NCI-H187 (cell line): ENCODE measurements at places on chromosomes 5 and 9.

GRCh38 chr5:61805101-61805500 is 473.0 kb downstream of the ZSWIM6 start:
- DNase-seq = no peak

GRCh38 chr9:135906291-135907005 is 898 bp downstream of the CAMSAP1 start:
- DNase-seq = no peak

DNA sequence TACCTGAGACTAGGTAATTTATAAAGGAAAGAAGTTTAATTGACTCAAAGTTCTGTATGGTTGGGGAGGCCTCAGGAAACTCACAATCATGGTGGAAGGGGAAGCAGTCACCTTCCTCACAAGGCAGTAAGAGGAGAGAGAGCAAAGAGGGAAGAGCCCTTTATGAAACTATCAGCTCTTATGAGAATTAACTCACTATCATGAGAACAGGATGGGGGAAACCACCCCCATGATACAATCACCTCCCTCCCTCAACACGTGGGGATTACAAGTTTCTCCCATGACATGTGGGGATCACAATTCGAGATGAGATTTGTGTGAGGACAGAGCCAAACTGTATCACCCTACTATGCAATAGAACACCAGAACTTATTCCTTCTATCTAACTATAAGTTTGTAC is 27.9 kb downstream of the CD274 start:
- no peak for DNase-seq

DNA sequence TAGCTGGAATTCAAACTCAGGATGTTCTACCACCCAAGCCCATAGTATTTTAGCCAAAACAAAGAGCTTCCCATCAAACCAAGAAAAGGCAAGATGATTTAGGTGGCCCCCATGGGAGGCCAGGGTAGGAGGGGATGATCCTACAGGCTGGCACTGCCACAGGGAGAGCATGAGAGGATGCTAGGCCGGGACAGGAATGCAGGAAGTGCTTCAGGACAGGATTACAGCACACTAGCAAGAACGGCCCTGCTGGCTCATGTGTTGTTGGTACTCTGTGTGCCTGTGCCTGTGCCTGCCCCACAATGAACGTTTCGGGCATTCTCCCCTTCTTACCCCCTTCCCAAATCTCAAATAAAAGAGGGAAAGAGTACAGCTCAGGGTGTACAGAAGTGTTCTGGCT is 110.7 kb upstream of the TRIM32 start:
- DNase-seq = no peak

DNA sequence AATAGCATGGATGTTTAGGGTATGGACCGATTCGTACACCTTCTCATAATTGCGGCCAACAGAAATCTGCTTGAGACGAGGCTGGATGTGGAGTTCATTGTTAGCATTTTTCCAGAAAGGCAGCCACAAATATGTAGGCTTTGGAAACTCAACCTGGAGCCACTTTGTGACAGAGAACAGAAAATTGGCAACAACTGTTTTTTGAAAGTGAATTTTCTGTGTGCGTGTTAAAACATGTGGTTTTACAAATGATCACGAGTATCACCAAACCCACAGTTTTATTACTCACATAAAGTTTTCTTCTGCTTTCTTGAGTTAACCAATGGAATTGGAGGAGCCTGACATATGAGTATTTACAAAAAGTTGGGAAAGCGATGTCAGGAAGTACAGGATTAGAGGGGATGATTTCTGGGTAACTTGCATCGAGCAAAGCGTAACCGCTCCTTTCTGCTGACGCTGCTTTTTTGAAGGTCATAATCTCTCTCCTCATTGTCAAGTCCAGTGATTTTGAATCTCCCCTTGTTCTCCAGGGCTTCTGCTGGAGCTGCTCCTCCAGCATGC is 138.5 kb upstream of the TAF11L2 start:
- no peak for DNase-seq

- DNase-seq = no peak
These were observed 370.2 kb upstream of the BRINP1 start for GRCh38 chr9:119739476-119739875.

DNA sequence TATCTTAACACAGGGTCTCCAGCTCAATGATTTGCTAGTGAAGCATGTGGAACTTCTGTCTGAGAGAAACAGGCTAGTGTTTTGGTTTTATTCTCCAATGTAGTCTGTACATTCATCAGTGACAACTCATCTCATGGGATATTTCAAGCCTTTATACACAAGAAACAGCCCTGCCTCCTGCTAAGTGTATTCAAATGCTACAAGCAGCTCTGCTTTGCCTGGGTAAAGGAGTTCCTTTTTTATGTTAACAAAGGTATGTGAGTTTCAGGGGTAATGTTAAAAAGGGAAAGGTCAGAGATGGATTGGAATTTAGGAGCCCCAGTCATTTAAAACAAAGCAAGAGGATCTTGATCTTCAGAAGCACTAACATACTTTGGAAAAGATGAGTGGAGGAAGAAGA is 498.7 kb downstream of the ISL1 start:
- no peak for DNase-seq

DNA sequence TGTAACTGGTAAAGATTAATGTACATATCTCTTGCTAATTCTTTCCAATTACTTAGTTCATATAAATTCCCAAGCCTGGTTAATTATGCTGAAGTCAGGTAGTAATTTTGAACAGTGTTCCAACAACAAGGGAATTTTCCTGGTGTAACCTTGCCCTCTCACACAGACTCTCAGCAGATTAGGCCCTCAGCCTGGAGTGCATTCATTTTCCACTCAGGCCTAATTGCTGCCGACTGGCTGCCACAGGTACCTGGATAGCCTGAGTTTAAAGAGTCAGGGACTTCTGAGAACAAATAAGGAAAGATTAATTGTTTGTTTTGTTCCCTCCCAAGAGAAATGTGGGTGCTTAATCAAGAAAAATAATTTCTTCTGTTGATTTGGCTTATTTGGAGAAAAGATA is 71.4 kb downstream of the PPIC start:
- DNase-seq = no peak

- no peak for DNase-seq
These were observed 74.1 kb downstream of the CSF2 start for GRCh38 chr5:132147663-132148062.

GRCh38 chr5:1241509-1242080 is 16.4 kb downstream of the SLC6A18 start:
- DNase-seq = no peak

DNA sequence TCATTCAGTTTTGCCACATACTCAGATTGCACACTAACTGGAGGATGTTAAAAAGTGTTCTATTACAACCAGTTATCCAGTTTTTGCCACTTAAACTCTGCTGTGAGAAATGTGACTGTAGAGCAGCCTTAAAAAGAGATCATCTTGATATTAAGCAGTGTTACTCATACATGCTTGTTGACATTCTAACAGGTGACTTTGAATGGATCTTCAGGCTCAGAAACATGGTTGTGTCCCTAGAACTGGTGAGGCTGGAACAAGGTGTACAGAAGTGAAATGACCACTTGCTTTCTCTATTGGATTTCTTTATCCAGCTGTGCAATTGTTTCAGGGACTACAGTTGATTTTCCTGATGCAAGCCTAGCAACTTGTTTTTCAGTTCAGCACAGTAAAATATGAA is 166.1 kb upstream of the CCDC152 start:
- DNase-seq = no peak

DNA sequence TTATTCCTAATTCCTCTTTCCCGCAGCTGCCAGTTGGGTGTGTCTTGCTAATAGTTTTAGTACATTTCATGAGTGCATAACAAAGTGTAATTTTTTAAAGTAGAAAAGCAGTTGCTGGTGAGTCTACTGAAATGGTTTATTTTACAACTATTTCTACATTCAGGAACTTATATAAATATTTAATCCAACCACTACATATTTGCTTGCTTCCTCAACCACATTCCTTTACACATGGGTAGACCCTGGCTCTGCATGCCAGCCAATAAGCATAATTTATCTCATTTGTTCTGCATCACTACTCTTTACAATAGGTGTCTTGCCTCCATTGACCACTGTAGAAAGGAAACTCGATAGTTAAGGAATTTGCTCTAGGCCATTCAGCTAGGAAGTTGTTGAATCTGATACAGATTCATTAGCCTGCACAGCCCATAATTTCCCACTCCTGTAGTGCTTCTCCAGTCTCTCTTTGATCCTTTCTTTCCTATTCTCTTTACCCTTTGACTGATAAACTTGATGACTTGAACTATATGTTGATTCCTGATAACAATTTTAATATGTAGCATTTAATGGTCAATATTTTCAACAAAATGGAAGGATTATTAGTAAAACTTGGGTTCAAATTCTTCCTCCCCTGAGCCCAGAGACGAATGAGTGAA is 342.5 kb upstream of the ACTBL2 start:
- no peak for DNase-seq

DNA sequence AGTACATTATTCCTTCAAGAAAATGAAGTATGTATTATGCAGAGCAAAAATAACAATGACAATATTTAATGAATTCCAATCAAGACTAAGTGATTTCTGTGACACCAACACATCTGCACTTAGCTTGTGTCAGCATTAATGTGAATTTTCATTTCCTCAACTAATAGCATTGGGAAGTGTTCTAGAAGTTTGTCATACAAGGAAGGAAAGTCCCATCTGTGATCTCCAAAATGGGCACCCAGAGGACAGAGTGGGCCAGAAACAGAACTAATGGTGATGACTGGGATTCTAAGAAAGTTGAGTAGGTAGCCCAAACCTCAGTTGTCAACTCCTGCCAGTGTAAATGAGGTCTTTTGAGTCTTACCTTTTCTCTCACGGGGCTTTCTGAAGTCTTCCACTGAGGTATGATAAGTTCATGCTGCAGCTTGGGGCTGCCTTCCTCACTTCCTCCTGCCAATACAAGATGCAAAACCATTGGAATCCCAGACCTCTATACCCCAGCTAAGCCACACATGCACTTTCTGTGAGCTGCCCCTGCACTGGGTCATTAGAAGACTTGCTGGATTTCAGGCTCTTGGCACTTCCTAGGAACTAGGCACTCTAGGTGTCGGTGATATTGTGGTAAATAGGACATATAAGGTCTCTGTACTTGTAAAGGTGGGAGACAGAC is 4.9 kb downstream of the ADAM19 start:
- DNase-seq = no peak

DNA sequence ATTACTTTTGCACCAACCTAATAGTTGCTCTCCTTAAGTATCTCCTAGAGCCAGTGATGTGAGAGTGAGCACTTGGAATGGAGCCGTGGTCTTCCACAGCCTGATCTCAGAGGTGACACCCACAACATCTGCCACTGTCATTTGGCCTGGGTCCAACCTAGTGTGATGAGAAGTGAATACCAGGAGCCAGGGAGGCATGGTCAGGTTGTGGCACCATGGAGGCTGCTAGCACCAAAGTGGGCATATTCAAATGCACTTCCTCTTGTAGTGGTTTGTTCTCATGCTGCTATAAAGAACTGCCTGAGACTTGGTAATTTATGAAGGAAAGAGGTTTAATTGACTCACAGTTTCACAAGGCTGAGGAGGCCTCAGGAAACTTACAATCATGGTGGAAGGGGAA is 22.6 kb upstream of the CEP72 start:
- DNase-seq = no peak

DNA sequence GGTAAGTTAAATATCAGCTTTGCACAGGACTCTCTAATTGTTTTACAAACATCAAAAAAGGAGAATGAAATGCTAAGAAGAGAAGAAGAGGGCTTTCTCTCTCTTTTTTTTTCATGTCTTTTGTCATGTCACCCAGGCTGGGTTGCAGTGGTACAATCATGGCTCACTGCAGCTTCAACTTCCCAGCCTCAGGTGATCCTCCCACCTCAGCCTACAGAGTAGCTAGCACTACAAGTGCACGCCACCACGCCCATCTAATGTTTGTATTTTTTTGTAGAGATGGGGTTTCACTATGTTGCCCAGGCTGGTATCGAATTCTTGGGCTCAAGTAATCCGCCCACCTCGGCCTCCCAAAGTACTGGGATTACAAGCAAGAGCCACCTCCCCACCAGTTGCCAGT is 18.6 kb downstream of the SERINC5 start:
- no peak for DNase-seq

- DNase-seq = no peak
These were observed 27.6 kb upstream of the DUSP1 start for GRCh38 chr5:172798422-172799215.

DNA sequence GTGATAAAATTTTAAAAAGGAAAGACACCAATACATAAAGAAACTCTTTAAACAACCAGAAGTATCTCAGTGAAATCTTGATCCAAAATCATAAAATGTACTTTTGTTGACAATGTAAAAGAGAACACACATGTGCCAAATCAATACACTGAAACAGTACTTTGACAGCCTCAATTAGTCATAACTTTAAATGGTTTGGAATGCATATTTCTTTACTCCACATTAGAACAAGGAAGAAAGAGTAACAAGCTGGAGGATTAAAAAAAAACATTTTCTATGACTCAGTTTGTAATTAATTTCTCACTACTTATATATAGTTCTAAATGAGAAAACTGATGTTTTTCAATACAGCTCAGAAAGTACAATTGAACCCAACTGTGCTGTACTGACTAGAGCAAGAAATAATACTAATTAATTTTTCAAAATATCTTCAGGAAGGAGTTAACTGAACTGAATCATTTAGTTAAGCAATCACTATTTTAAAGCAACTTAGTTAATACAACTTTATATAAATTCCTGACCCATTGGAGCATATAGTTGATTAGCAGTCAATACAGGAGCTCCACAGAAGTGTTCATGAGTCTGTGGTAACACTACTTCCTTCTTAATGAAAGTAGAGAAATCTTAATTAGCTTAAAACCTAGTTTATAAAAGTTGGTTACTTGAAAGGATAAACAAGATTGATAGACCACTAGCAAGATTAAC is 101.0 kb downstream of the NR3C1 start:
- no peak for DNase-seq

DNA sequence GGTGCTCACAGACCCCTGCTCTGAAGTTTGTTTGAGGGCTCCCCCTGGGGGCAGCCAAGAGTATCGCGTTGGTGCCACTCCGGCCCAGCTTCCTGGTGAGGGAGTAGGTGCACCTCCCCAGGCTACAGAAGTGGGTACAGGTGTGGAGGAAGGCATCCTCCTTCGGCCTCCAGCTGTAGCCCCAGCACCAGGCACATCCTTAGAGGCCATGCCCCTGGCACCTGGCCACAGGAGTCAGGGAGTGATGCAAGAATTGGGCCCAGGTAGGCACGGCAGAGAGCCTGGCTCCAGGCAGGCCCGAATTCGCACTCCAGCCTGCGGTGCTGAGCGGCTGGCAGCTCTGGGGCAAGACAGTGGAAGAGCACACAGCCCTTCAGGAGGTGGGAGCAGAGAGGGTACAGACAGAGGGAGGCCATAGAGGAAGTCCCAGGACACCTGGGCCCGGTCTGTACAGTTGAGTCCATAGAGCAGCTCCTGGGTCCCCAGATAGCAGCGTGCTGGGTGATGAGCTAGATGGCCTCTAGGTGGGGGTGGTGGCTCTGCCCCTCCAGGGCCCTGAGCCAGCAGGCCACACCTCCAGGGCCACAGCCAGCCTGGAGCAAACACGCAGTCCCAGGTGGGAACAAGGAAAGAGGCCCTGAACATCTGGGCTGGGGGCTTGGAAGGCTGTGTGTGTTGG is 2.4 kb downstream of the SAPCD2 start:
- no peak for DNase-seq

GRCh38 chr9:137809040-137809576 is 68.5 kb upstream of the CACNA1B start:
- DNase-seq = no peak
